ENCODE measurements at places on chromosomes 12 and 14. TPM values are rescaled to one million over a fixed set of nuclear protein-coding genes. Genes with fewer than 3 reads are reported as not detected.

The TAS2R8 gene
- total RNA-seq: 0.98 TPM

The GZMH gene
- not detected for total RNA-seq

The DDN gene
- total RNA-seq: not detected

The FAM181A gene
- total RNA-seq: not detected

The PRB2 gene
- total RNA-seq: not detected

The WSCD2 gene
- total RNA-seq: 4.2 TPM

The CLEC12A gene
- total RNA-seq: not detected

The SYCP3 gene
- not detected for total RNA-seq

The CSAD gene
- total RNA-seq: 44.9 TPM

The PRIM1 gene
- 12.8 TPM for total RNA-seq

DNA sequence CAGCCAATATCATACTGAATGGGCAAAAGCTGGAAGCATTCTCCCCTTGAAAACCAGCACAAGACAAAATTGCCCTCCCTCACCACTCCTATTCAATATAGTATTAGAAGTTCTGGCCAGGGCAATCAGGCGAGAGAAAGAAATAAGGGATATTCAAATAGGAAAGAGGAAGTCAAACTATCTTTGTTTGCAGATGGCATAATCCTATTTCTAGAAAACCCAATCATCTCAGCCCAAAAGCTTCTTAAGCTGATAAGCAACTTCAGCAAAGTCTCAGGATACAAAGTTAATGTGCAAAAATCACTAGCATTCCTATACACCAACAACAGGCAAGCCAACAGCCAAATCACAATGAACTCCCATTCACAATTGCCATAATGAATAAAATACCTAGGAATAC, 21.0 kb upstream of the ANP32D start:
- no peak for DNase-seq
- no peak overlapping the region for H3K4me3 ChIP-seq
- H3K27ac ChIP-seq: no peak overlapping the region
- H3K36me3 ChIP-seq: no peaks in the 10 kb centered on the region
- no peaks in the 10 kb centered on the region for H3K27me3 ChIP-seq
- H3K4me1 ChIP-seq: no peaks in the 10 kb centered on the region

DNA sequence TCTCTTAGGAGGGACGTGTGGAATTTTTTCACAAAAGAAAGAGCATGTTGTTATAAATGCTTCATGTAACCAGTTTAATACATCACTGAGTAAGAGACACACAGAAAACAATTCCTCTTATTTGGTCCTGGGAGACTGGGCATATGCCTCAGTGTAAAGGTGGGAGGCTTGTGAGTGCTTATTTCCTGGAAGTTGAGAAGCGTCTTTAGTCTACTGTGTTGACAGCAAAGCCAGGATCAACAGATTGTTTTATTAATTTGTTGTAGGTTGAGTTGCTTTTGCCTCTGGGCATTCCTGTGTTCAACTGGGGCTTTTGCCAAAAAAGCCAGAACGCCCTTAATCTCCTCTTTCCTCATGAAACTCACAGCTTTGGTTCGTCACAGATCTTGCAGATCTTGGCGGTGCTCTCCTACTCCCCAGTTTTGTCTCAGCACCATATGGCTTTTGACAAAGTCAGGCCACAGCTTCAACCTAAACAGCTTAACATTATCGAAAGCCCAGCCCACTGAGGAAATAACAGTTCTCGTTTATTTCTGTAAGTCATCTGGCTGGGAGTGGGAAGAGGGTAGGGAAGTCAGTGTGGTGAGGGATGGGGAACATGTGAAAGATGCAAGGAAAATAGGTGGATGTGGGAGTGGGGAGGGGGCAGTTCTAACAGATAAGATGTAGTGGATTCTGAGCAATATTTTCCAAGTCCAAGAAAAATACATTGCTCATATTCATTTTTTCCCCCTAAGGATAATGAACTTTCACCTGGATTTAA, 227.2 kb downstream of the DACT1 start:
- no peaks in the 10 kb centered on the region for H3K27me3 ChIP-seq
- H3K4me1 ChIP-seq: no peaks in the 10 kb centered on the region
- no peaks in the 10 kb centered on the region for H3K36me3 ChIP-seq
- DNase-seq: no peak

DNA sequence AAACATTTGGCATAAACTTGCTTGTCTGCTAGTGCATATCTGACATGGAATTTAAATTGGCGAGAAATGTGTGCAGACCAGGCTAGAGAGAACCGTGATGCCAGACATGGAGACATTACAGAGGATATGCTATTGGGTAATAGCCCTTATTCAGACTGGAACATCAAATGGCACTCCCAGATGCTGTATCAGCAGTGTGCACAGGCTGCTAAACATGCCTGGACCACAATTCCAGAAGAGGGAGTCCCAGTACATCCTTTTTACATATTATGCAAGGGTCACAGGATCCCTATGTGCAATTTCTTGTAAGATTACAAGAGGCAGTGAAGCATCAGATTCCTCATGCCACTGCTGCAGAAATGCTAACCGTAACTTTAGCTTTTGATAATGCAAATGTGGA, 354.5 kb upstream of the FOXG1 start:
- no peaks in the 10 kb centered on the region for H3K27me3 ChIP-seq
- H3K36me3 ChIP-seq: no peaks in the 10 kb centered on the region
- H3K4me1 ChIP-seq: no peaks in the 10 kb centered on the region
- no peak for DNase-seq
- H3K4me3 ChIP-seq: no peak overlapping the region
- no peak overlapping the region for H3K27ac ChIP-seq

GRCh38 chr14:22210026-22210425, 379.0 kb downstream of the DAD1 start:
- no peaks in the 10 kb centered on the region for H3K36me3 ChIP-seq
- H3K4me3 ChIP-seq: no peak overlapping the region
- no peak overlapping the region for H3K27ac ChIP-seq
- H3K27me3 ChIP-seq: no peaks in the 10 kb centered on the region

- no peaks in the 10 kb centered on the region for H3K36me3 ChIP-seq
- H3K27me3 ChIP-seq: no peaks in the 10 kb centered on the region
- no peak overlapping the region for H3K27ac ChIP-seq
- no peak for DNase-seq
- no peaks in the 10 kb centered on the region for H3K4me1 ChIP-seq
These were observed 40.2 kb upstream of the BCL7A start for GRCh38 chr12:121981456-121981855.

DNA sequence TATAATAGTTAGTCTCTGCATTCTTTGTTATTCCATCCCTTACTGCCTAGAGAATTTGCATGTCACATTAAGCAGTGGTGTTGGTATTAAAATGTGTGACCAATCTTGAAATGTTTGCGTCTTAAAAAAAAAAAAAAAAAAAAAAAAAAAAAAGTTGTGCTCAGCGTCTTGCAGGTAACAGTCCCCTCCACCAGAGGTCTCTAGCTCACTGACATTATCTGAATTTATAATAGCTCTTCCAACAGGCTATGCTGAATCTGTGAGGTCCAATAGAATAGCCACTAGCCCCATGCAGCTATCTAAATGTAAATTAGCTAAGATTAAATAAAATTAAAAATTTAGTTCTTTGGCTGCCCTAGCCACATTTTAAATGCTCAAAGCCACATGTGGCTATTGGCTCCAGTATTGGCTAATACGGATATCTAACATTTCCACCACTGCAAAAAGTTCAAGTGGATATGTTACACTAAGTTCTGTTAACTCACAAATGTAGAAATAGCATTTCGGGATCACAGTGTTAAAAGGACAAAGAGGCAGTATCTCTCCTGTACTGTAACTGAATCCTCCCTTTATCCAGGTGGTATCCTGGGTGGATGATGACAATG, 28.7 kb downstream of the NKX2-8 start:
- no peak overlapping the region for H3K27ac ChIP-seq
- no peak for DNase-seq
- no peak overlapping the region for H3K4me3 ChIP-seq
- no peaks in the 10 kb centered on the region for H3K27me3 ChIP-seq
- no peaks in the 10 kb centered on the region for H3K36me3 ChIP-seq

DNA sequence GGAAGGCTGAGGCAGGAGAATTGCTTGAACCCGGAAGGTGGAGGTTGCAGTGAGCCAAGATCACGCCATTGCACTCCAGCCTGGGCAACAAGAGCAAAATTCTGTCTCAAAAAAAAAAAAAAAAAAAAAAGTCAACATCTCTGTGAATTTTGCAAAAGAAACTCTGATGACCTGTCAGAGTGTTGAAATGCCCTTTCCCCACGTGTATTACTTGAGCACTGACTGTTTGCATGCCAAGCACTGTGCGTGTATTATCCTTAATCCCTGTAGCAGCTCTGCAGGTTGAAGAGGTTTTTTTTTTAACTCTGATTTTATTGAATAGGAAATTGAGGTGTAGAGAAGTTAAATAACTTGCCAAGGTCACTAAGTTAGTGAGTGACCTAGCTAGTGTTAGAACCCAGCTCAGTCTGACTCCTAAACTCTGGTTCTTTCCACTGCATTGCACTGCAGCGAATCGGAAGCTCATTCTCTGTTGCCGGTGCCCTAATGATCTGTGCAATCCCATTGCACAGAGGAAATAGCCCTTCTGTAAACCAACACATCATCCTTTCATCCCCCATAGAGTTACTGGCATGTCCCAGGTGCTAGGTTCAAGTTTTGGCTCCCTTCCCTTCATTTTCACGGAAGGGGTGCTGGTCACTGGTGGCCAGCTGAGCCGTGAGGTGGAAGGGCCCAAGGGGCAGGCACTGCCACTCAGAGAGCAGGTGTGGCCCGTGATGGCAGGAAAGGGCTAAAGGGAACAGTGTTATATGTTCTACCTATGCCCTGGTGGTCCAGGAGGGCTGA, 122.3 kb downstream of the EML1 start:
- peaks cover 22% of the 10 kb centered on the region for H3K36me3 ChIP-seq
- H3K27me3 ChIP-seq: no peaks in the 10 kb centered on the region
- H3K4me3 ChIP-seq: no peak overlapping the region
- H3K27ac ChIP-seq: no peak overlapping the region
- DNase-seq: no peak

- peaks cover 12% of the 10 kb centered on the region for H3K4me1 ChIP-seq
- H3K36me3 ChIP-seq: no peaks in the 10 kb centered on the region
- H3K4me3 ChIP-seq: no peak overlapping the region
- no peak overlapping the region for H3K27ac ChIP-seq
- no peak for DNase-seq
- no peaks in the 10 kb centered on the region for H3K27me3 ChIP-seq
These were observed 4.7 kb downstream of the FGD6 start for GRCh38 chr12:95212586-95212985.

DNA sequence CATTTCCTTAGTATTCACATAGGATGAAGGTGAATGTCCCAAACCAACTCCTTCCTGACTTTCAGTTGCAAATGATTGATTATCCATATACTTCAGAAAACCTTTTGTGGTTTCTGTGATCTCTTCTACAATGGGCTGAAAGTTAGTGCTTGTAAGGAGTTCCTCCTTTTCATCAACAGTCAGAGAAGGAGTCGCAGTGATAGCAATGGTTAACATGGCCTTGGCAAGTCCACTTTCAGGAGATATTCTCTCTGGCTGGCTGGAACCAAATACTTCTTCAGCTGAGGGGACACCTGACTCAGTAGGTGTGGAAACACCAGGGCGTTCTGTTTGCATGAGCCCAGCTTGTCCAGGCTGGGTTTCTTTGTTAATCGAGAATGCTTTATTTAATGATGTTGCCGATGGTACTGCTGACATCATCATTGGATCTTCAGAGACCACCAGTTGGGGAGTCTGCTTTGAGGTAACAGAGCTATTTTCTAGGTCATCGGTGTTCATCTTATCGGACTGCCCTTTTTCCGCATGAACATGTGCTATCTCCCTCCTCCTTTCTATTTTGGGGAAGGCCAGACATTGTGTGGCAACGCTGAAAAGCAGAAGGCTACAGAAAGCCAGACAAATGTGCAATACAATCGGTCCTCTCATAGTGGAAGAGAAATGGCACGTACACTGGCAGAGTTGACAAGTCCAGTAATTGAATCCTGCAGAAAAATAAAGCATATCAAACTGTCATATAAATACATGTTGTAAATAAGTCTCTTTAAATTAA, 13.1 kb downstream of the ARMH4 start:
- H3K27me3 ChIP-seq: no peaks in the 10 kb centered on the region
- no peak overlapping the region for H3K27ac ChIP-seq
- no peak for DNase-seq

DNA sequence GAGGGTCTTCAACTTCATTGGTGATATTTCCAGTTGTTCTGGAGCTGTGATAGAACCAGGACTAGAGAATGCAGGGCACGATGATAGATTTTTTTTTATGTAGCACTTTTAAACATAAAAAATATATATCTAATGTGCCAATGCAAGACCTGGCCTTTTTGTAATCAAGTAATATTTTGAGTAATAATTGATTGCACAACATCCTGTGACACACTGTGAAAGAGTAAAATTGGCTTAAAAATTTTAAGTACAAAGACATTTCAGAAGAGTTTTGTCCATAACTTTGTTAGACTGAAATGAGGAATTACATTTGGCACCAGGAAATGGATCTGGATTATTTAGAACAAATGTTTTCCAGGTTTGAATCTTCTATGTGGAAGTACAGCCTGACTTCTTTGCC, 22.1 kb downstream of the PRKCH start:
- H3K27ac ChIP-seq: peak overlapping the region; percentile 62
- no peak for DNase-seq
- H3K4me3 ChIP-seq: no peak overlapping the region
- H3K27me3 ChIP-seq: no peaks in the 10 kb centered on the region
- H3K36me3 ChIP-seq: no peaks in the 10 kb centered on the region

GRCh38 chr12:87806310-87806709, 222.9 kb downstream of the C12orf50 start:
- H3K4me3 ChIP-seq: no peak overlapping the region
- H3K27ac ChIP-seq: no peak overlapping the region
- H3K4me1 ChIP-seq: no peaks in the 10 kb centered on the region
- DNase-seq: no peak

GRCh38 chr12:65182012-65182739, 12.8 kb downstream of the LEMD3 start:
- H3K36me3 ChIP-seq: no peaks in the 10 kb centered on the region
- H3K4me3 ChIP-seq: no peak overlapping the region
- no peak for DNase-seq
- H3K27ac ChIP-seq: no peak overlapping the region
- H3K4me1 ChIP-seq: peaks cover 36% of the 10 kb centered on the region

DNA sequence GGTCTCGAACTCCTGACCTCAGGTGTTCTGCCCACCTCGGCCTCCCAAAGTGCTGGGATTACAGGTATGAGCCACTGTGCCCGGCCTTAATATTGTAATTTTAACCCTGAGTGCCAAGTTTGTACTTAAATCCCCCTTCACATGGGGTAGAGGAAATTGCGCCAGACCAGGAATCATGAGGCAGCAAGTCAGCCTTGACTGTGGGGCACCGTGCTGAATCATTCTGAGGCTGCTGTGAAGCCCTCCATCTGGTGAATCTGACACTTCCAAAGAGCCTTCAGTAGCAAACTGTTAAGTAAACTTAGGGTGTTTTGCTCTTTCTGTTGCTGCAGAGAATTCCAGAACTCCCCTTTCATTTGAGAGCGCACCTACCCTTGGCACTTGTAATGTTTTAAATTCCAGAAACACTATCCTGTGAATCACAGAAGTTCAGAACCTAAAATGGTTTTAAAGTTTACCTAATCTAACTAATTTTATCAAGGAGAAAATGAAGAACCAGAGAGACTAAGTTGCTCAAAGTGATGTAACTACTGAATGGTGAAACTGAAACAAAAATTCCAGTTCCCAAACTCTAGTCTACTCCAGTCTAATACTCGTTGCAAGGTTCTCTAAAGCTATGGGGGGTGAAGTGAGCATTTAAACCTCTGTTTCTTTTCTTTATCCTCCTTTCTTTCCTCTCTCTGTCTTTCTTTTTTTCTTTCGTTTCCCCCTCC, 7.5 kb downstream of the HEBP1 start:
- H3K36me3 ChIP-seq: peaks cover 16% of the 10 kb centered on the region
- DNase-seq: no peak
- no peaks in the 10 kb centered on the region for H3K27me3 ChIP-seq
- peaks cover 36% of the 10 kb centered on the region for H3K4me1 ChIP-seq
- peak overlapping the region; percentile 82 for H3K27ac ChIP-seq
